NCI-H1436 (cell line): ENCODE measurements at places on chromosomes 2 and 18.

- no peak for DNase-seq
Observed at GRCh38 chr2:81839780-81840179, 1535.2 kb upstream of the LRRTM1 start.

DNA sequence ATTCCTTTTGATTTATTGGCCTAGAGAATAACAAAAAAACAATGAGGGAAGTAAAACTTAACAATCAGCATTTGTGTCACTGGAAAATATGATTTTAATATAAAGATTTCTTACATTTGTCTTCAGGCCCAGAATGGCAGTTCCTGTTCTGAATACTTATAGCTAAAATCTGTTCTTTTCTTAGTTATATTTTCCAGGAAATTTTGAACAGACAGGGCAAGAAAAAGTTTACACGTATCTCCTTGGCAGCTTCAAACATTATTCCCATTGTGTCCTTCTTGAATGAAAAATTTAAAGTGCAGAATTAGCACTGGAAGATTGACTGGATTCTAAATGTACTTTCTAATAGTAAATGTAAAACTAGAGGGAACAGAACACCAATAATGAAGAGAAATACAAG lies 1454.0 kb upstream of the PIK3C3 start:
- DNase-seq, result no peak

- no peak for DNase-seq
Observed at GRCh38 chr2:156691014-156691413, 254.8 kb downstream of the GPD2 start.

DNA sequence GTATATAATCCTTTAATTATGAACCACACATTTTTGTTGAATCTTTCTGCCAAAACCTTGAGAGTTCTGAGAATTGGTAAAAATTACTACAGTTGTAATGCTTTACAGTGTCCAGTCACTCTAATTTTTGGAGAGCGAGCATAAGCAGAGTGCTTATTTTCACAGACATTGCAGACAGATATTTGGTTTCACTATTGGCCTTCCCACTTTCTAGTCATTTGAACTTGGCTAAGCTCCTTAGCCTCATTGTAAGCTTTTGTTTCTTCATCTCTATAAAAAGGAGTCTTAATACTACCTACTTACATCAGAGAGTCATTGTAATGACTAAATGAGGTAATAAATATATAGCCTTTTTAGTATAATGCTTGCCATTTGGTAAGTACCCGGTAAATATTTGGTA lies 80.4 kb downstream of the LCLAT1 start:
- DNase-seq, result no peak

DNA sequence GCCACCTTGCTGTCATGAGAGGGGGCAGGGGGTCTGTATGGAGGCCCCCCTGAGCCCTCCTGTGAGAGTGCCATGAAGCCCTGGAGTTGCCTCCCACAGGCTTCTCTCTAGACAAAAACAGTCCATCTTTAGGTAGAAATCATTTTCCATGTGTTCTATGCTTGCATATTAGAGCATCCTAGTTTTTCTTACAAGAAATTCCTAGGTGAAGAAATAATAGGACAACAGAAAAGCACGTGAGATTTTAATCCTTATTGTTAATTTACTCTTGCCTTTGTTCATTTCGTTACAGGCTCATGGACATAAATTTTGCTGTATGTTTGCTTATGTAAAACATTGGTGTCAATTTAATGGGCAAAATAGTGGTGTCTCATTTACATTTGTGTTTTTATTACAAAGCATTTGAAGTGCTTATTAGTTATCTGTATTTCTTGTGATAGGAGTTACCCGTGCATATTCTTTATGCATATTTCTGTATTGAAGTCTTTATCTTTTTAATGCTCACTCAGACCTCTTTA lies 336.9 kb upstream of the RAB6C start:
- DNase-seq, result no peak
